ENCODE measurements at places on chromosomes 1 and 21. TPM values are rescaled to one million over a fixed set of nuclear protein-coding genes. Genes with fewer than 3 reads are reported as not detected.
A peak's percentile ranks its signal among the peaks of the same experiment; 100 is the strongest.

WNT2B gene
- total RNA-seq, result not detected

USH2A gene
- not detected for total RNA-seq

C1orf21 gene
- 2.5 TPM for total RNA-seq

OLFML2B gene
- not detected for total RNA-seq

CEP104 gene
- total RNA-seq, result 46.2 TPM

SELL gene
- 92.7 TPM for total RNA-seq

PTGS2 gene
- 1.1 TPM for total RNA-seq

- peak; percentile 87 for DNase-seq
- H3K36me3 ChIP-seq, result no peaks in the 10 kb centered on the region
- no peak overlapping the region for H3K27ac ChIP-seq
- H3K4me3 ChIP-seq, result no peak overlapping the region
These were observed 68.3 kb upstream of the SIM2 start for GRCh38 chr21:36630485-36631206.

GRCh38 chr1:97138515-97139032 is 417.0 kb downstream of the PTBP2 start:
- H3K36me3 ChIP-seq, result no peaks in the 10 kb centered on the region
- DNase-seq, result no peak
- H3K27ac ChIP-seq, result no peak overlapping the region
- no peak overlapping the region for H3K4me3 ChIP-seq

DNA sequence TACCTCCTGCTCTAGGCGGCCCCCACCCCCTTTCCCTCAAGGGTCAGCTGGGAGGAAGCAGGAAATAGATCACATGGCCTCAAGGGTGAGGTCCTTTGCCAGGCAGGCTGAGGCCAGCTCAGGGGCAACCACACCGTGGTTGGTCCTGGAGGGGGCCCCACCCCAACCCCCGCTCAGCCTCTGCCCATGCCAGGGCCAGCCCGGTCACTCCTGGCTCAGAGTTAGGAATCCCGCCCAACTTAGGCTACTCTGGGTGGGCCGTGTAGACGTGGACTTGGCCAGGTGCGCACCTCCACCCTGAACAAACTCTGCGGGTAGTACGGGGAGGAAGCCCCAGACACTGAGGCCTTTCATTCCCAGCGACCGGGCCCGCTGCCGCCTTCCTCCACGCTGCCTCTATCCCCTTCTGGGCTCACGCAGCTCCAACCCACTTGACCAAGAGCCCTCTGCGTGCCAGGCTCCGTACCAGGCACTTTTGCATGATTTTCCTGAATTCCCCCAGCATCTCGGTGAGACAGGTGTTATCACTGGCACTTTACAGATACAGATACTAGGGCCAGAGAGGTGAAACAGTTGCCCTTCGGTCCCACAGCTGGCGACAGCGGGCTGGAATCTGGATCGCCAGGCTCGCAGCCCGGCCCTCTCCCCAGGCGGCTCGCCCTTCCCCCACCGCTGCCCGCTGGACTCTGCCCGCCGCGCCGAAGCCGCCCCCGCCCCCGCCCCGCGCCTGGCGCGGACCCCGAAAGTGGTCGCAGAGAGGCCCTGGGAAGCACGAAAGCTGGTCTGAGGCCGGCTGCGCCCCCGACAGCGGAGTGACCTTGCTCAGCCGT is 769 bp downstream of the GALE start:
- H3K27ac ChIP-seq, result peak overlapping the region; percentile 75
- peaks cover 33% of the 10 kb centered on the region for H3K36me3 ChIP-seq
- H3K4me1 ChIP-seq, result peaks cover 16% of the 10 kb centered on the region

DNA sequence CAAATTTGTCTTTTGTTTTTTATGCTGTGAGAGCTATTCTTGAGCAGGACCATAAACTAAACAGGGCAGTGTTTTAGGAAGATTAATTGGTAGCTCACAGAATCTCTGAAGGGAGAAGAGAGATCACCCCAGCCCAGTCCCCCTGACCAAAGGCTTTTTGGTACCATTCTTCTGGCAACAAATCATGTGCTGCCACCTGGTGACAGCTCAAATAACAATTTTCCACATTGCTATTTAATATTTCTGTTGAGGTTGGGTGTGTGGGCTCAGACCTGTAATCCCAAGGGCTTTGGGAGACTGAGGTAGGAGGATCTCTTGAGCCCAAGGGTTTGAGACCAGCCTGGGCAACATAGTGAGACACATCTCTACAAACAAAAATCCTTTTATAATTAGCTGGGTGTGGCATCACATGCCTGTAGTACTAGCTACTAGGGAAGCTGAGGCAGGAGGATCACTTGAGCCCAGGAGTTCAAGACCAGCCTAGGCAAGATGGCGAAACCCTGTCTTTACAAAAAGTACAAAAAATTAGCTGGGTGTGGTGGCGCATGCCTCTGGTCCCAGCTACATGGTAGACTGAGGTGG is 2.2 kb upstream of the TESK2 start:
- H3K4me1 ChIP-seq, result peaks cover 12% of the 10 kb centered on the region
- peak; percentile 87 for DNase-seq
- H3K27me3 ChIP-seq, result peaks cover 9% of the 10 kb centered on the region
- peaks cover 6% of the 10 kb centered on the region for H3K36me3 ChIP-seq

DNA sequence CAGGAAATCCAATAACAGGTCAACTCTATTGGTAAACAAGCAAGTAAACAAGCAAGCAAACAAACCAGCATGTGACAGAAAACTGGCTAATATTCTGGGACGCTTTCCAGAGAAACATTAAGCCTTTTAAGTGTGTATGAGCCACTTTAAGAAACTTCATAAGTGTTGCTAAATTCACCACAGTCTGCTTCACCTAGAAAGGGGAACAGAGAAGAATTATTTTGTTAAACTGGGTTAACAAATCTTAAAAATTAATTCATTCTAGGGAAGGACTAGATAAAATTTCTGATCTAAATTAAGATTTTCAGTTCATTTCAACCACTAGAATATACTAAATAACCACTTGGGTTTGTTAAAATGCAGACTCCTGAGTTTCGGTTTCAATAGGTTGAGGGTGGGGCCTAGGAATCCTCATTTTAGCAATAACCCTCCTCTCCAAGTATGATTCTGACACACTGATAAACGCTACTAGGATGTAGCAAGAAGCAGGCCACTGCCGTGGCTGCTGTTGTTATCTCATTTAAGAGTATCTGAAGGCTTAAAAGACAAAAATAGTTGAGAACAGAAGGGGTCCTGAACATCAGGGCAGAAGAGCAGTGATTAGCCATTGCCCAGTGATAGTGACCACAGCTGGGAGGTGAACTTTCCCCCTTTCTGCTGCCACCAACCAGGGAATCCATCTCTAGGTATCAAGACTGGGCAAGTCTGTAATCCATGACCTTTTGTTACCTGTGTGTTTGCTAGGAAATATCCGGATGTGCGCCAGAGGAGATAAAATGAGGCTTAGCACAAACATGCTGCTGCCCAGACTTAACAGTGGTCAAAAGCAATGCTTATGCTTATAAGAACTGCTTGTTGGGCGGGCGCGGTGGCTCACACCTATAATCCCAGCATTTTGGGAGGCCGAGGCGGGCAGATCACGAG is 11.2 kb downstream of the CREG1 start:
- H3K4me1 ChIP-seq, result peaks cover 48% of the 10 kb centered on the region
- H3K27me3 ChIP-seq, result no peaks in the 10 kb centered on the region
- H3K36me3 ChIP-seq, result peaks cover 7% of the 10 kb centered on the region
- peak overlapping the region; percentile 39 for H3K4me3 ChIP-seq
- peak; percentile 68 for DNase-seq

GRCh38 chr1:94345148-94345721 is 73.0 kb upstream of the ABCD3 start:
- no peak for DNase-seq
- no peaks in the 10 kb centered on the region for H3K4me1 ChIP-seq
- H3K36me3 ChIP-seq, result no peaks in the 10 kb centered on the region
- H3K4me3 ChIP-seq, result no peak overlapping the region

GRCh38 chr1:193763266-193763665 is 576.9 kb upstream of the B3GALT2 start:
- no peak overlapping the region for H3K27ac ChIP-seq
- DNase-seq, result no peak
- H3K4me1 ChIP-seq, result no peaks in the 10 kb centered on the region
- no peaks in the 10 kb centered on the region for H3K36me3 ChIP-seq
- H3K27me3 ChIP-seq, result no peaks in the 10 kb centered on the region

DNA sequence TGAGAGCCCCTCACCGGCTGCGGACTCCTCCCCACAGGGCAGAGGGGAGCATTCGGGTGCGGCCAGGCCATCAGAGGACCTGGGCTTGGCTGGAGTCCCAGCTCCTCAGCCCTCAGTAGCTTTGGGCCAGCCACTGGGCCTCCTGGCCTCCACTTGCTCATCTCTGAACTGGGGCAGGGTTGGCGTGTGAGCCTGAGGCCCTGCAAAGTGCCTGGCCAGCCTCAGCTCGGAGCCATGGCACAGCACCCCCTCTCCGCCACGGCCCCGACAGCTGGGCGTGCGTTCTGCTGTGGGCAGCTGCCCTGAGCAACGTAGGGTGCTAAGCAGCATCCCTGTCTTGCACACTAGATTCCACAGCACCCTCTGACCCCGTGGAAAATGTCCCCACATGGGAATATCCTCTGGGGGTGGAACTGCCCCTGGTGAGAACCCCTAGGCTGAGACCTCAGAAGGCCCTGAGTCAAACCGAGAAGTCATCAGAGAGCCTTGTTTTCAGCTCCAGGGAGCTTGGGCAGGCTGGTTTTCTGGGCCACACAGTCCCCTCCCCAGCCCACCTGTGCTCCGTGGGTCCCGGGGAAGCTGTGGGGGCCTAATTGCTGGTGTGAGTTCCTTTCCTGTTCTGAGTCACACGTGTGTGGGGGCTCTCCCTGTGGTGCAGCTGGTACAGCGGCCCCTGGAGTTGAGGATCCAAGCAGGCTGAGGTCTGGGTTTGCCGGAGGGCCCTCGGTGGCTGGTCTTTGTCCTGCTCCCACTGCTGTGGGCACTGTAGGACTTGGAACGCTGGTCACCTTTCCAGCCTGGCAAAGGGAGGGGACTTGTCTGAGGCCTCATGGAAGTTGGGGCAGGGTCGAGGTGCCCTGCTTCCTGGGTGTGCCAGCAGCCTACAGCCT is 24.5 kb downstream of the TP73 start:
- H3K36me3 ChIP-seq, result no peaks in the 10 kb centered on the region
- no peak for DNase-seq
- H3K4me1 ChIP-seq, result peaks cover 5% of the 10 kb centered on the region
- H3K27ac ChIP-seq, result peak overlapping the region; percentile 6
- peaks cover 2% of the 10 kb centered on the region for H3K27me3 ChIP-seq
- no peak overlapping the region for H3K4me3 ChIP-seq

DNA sequence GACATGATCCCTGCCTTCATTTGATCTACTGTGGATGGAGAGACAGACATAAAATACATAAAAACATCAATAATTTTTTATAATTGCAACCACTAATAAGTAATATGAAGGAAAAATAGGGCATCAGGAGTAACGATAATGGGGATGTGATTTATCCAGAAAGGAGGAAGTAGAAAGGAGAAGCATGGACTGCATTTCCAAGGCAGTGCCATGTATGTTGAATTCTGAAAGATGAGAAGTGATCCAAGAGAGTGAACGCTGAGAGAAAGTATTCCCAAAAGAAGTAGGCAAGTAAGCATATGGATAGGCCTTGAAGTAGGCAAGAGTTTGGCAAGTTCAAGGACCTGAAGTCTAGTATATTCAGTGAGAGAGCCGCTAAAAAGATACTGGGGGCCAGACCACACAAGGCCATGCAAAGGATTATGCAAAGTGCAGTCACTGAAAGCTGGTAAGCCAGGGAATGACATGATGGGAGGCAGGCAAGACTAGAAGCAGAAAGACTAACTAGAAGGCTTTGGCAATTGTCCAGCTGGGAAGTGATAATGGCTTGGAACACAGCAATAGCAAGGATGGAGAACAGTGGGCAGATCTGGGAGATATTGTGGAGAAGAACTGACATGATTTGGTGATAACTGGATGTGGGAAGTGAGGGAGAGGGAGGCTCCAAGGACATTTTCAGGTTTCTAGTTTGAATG is 85.9 kb downstream of the TM2D1 start:
- peaks cover 8% of the 10 kb centered on the region for H3K4me1 ChIP-seq
- H3K27ac ChIP-seq, result no peak overlapping the region
- no peaks in the 10 kb centered on the region for H3K36me3 ChIP-seq
- H3K27me3 ChIP-seq, result peaks cover 2% of the 10 kb centered on the region
- DNase-seq, result no peak

GRCh38 chr1:84020151-84020550 is 21.2 kb upstream of the TTLL7 start:
- no peaks in the 10 kb centered on the region for H3K27me3 ChIP-seq
- no peaks in the 10 kb centered on the region for H3K36me3 ChIP-seq
- H3K4me1 ChIP-seq, result no peaks in the 10 kb centered on the region

- peak; percentile 95 for DNase-seq
- peak overlapping the region; percentile 90 for H3K27ac ChIP-seq
- no peaks in the 10 kb centered on the region for H3K27me3 ChIP-seq
These were observed 699 bp downstream of the MAP3K6 start for GRCh38 chr1:27366113-27366410.

DNA sequence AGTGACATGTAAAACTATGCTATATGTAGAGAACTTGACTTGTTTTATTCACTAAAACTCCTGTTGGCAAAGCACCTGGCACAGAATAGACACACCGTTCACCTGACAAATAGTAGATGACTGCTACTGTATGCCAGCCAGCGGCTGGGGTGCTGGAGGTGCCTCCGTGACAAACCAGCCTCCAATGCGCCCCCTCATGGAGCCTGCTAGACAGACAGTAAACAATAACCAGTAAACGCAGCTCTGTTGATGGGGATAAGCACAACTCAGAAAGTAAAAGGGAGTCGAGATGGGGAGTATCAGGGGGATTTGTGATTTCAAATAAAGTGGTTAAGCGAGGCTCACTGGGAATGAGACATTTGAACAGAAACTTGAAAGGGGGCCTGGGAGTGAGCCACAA is 107.2 kb downstream of the PRDM2 start:
- no peak overlapping the region for H3K4me3 ChIP-seq
- no peaks in the 10 kb centered on the region for H3K36me3 ChIP-seq
- peak; percentile 65 for DNase-seq
- no peak overlapping the region for H3K27ac ChIP-seq

DNA sequence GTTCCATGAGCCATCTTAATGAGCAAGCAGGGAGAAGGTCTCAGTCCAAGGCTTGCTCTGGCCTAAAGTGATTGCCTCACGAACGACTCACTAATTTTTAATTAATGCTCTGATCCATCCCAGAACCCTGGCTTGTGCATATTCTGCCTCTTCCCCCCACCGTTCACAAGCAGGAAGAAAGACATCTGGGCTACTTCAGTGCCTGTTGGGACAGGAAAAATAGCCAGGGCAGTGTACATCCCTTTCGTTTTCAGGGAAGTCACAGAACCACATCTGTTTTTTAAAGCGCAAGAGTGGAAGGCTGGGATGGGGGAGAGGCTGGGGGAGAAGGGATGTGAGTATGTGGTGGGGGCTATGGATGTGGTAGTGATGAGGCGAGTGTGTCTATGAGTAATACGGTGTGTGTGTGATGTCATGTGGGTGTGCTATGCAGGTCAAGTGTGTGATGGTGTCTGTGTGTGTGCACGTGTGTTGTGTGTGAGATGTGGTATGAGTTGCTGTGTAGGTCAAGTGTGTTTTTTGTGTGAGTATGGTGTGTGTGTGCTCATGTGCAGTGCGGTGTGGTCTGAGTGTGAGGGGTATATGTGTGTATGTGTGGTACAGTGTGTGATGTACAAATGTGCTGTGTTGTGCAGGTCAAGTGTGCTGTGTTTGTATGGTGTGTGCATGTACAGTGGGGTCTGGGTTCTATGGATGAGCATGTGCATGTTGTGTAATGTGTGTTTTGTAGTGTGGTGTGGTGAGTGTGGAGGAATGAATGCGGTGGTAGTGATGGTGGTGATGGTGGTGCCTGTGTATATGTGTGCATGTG is 64.9 kb upstream of the SYT6 start:
- H3K4me1 ChIP-seq, result peaks cover 2% of the 10 kb centered on the region
- DNase-seq, result no peak
- no peak overlapping the region for H3K27ac ChIP-seq
- no peaks in the 10 kb centered on the region for H3K36me3 ChIP-seq
- no peaks in the 10 kb centered on the region for H3K27me3 ChIP-seq

- peaks cover 7% of the 10 kb centered on the region for H3K4me1 ChIP-seq
- H3K36me3 ChIP-seq, result peaks cover 7% of the 10 kb centered on the region
- no peak overlapping the region for H3K27ac ChIP-seq
- peaks cover 5% of the 10 kb centered on the region for H3K27me3 ChIP-seq
- H3K4me3 ChIP-seq, result no peak overlapping the region
These were observed 28.9 kb upstream of the CLSTN1 start for GRCh38 chr1:9852410-9853248.
